ENCODE measurements at places on chromosomes 5 and 9. TPM values are rescaled to one million over a fixed set of nuclear protein-coding genes. Genes with fewer than 3 reads are reported as not detected.

DNA sequence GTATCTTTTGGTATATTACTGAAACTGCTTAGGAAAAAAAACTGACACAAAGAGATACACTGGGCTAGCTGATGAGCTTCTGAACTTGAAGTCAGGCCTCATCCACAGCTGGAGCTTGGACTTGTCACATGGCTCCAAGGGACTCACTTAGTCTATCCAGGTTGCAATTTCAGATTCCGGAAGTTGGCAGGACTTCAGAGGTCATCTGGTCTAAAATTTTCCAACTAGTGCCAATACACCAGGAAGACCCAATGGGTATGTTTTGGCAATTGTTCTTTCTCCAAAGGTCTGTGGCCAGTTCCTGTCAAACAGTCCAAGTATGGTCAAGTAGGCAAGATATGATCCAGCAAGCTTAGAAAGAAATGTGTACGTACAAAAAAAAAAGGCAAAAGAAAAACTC, 36.7 kb downstream of the MRPS27 start:
- no peak for DNase-seq

GRCh38 chr5:155064580-155064979, 51.0 kb downstream of the KIF4B start:
- no peak for DNase-seq

- DNase-seq = no peak
Observed at GRCh38 chr5:267716-268115, 3.7 kb upstream of the PDCD6 start.

- no peak for DNase-seq
Observed at GRCh38 chr9:28445211-28445610, 871.9 kb upstream of the C9orf72 start.

DNA sequence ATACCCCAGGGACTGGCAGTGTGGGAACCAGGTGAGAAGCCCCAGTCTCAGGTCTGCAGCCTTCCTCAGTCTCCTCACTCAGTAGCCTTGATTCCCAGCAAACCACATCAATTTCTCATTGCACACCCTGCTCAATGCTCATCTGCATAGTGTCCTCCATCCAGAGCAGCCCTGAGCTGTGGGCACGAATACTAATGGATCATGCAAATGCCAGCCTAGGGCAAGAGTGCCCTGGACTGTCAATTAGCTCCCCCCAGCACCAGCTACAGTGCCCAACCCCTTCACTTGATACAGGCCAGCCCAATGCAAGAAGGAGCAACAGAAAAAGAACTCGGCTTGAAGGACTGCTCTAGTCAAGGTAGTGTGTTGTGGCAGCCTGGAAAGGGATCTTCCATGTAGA, 9.8 kb upstream of the KCNIP1 start:
- DNase-seq = no peak

DNA sequence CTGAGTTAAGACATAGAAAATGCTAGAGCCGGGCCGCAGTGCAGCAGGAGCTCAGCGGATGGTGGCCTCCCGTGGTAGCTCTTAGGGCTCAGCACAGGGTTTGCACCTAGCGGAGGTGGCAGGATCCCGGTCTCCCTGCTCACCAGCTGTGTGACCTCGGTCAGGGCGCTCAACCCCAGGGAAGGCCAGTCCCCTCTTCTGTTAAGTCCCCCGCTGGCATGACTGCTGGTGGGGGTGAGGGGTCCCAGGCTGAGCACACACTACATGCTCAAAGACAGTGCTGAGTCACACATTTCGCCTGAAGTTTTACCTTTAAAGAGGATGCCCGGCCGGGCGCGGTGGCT, 39.0 kb downstream of the HRH2 start:
- no peak for DNase-seq

DNA sequence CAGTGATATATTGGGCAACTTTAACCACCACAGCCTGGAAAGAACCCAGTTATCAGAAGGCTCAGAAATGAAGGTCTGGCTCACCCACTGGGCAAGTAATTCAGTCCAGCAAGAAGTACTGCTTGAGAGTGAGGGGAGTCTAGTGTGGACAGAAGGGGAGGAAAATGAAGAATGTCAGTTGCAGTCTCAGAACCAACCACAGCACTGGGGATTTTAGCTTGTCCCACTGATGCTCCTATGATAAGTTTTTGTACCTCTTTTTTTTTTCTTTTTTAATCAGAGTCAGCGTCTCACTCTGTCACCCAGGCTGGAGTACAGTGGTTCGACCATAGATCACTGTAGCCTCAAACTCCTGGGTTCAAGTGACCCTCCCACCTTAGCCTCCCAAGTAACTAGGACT, 9.4 kb upstream of the CD72 start:
- no peak for DNase-seq

GRCh38 chr9:137278061-137278701, 655 bp downstream of the TOR4A start:
- DNase-seq = no peak

GRCh38 chr9:3879726-3880505, 354.1 kb upstream of the RFX3 start:
- DNase-seq = no peak

GRCh38 chr5:6644794-6645241, 11.6 kb downstream of the SRD5A1 start:
- no peak for DNase-seq

DNA sequence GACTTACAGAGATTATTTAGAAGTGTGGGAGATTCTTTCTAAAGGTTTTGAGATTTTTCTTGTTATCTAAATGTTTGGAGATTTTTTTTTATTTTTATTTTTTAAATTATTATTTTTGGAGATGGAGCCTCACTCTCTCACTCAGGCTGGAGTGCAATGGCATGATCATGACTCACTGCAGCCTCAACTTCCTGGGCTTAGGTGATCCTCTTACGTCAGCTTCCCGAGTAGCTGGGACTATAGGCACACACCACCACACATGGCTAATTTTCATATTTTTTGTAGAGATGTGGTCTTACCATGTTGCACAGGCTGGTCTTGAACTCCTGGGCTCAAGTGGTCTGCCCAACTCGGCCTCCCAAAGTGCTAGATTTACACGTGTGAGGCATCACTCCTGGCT, 694.5 kb downstream of the TLE1 start:
- no peak for DNase-seq

DNA sequence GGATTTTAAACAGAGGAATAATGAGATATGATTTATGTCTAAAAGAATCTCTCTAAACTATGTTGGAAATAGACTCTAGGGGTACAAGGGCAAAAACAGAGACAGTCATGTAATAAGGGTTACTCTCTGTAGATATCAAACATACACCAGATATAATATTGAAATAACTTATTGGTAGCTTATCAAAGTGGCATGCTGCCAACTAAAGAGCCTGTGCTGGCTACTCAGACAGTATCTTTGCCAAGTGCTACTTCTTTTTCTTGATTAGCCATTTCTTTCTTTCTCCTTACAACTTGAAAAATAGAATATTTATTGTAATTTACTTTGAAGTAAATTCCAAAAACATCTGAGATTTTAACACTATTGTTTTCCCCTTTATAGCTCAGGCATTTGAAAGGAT, 34.9 kb downstream of the ZFYVE16 start:
- DNase-seq = no peak

DNA sequence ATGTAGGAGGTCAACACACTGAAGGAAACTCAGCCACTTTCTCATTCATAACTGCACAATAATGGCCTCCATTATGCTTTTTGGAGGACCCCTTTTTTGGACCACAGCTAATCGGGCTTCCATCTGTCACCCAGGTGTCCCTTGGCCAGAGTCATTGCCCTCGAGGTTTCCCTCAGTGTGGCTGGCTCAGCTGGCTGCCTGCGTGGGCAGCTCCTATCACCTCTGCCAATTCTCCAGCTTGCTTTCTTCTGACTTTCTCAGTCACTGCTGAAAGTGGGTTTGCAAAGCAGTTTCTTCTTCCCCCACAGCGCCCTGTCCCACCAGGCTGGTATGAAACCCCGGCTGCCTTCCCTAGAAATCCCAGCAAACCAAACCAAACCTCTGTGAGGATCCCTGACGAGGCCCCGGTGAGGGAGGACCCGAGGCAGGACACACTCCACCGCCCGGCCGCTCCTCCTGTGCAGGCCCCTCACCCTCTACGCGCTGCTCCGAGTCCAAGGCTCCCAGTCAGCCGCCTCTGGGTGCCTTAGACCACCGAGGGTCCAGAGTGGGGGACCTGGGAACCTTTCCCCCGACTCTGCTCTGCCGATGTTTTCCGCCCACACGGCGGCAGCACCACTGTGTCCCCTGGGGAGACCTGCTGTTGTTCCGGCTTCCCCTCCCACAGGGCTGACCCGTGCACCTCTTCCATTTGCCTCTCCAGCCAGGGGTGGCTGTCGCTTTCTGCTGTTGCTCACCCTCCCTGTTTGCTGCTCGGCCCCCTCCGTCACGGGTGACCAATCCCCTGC, 109.5 kb downstream of the TENT4A start:
- DNase-seq = no peak

- DNase-seq = no peak
Observed at GRCh38 chr5:72151646-72152045, 44.4 kb downstream of the MAP1B start.

Gene ZNF366
- not detected for total RNA-seq

Gene TLE4
- total RNA-seq = 123 TPM

Gene AP3B1
- 25.0 TPM for total RNA-seq

Gene DMRT2
- total RNA-seq = not detected

Gene CCNH
- total RNA-seq = 275 TPM

Gene INSL4
- not detected for total RNA-seq

Gene MAMDC2
- not detected for total RNA-seq

Gene ZDHHC11
- total RNA-seq = 10.7 TPM
